ENCODE measurements at places on chromosomes 5 and 9.
A peak's percentile ranks its signal among the peaks of the same experiment; 100 is the strongest.

- DNase-seq: no peak
Observed at GRCh38 chr9:35738186-35738585, 5.7 kb downstream of the CREB3 start.

DNA sequence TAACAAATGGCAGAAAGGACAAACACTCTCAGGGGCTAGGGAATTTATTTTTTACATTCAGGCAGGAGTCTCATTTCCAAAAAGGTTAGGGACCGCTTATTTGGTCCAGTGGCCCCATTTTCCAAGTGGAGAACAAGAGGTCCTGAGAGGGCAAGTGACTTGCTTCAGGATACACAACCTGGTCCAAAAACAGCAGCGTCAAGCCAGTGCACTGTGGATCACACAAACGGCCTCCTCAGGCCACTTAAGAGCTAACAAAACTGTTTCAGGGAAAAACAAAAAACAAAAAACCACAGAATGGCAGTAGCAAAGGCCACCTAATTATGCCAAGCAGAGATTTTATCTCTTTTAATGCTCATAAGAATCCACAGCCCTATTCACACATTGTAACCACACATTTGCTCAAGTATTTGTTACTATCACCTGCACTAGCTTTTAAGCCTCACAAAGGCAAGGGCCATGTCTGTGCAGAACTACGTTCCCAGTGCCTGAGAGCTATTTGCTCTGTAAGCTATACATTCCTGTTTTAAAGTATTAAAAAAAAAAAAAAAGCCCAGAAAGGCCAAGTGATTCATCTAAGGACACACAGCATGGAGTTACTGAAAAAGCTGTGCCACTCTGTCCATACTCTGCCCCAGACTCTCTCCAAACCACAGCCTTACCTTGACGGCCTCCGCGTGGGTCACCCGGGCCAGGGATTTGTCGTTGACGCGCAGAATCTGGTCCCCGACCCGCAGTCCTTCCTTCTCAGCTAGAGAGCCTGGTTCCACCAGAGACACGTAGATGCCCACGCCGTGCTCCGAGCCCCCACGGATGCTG, 1.5 kb downstream of the WHRN start:
- peak; percentile 46 for DNase-seq

DNA sequence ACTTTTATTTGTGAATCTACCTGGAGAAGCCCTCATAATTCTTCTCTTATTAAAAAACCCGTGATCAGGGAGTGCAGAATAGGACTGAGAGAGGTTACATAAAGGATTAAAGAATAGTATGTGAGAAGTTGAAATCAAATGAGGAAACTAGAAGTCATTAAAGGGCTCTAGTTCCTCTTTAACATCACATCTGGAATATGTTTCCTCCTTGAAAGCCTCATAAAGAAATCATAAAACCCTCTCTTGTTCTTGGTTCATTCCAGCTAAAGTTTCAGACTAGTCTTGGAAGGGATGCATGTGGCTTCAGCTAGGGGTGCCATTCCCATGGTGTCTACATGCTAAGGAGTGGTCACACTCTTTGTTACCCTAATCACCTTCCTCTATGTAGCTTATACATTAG, 5.7 kb upstream of the C5orf46 start:
- no peak for DNase-seq

GRCh38 chr9:69193685-69194032, 19.6 kb downstream of the TJP2 start:
- DNase-seq: no peak
